ENCODE measurements at places on chromosomes 4 and X.
A peak's percentile ranks its signal among the peaks of the same experiment; 100 is the strongest.

DNA sequence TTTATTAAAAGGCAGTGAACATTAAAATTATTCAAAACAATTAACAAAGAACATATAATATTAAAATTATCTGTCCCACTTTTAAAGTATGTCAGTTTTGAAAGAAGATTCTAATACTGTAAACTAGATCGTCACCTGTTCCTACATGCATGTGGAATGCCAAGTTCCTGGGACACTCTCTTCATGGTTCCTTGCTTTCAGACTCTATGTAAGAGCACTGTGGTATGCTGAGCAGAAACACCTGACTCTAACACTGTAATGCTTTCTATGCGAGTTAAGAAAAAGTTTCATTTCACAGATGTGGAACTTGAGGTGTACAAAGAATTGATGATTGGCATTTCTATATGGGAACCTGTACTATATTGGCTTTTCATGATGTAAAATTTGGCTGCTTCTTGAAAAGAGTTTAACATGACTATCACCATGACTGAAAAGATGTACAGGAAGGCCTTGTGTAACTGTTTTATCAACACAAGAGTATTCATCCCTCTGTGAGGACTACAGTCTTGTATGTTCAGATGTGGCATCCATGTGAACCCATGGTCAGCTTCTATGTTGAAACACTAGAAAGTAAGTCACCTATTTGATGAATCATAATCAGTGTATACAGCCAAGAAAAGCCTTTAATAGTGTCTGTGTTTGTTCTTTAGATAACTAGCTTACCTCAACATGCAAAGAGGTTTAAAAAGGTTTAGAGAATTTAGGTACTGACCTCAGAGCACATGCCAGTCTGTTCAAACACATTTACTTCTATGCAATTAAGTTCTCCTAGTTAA is 354.5 kb downstream of the ARHGAP24 start:
- DNase-seq: no peak

DNA sequence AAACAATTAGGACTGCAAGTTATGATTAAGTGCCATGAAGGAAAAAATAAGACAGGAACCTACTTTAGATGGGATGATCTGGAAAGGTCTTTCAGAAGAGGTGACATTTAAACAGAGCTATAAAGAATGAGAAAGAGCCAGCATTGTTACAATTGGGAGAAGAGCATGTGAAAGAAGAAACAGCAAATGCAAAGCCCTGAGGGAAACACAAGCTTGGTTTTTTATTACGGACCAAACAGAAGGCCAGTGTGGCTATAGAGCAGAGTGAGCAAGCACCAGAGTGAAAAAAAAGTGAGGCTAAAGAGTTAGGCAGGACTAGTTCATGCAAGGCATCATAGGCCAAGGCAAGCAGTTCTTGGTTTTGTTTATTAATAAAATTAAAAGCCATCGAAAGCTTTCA is 175.6 kb downstream of the RBMX2 start:
- no peak for DNase-seq

DNA sequence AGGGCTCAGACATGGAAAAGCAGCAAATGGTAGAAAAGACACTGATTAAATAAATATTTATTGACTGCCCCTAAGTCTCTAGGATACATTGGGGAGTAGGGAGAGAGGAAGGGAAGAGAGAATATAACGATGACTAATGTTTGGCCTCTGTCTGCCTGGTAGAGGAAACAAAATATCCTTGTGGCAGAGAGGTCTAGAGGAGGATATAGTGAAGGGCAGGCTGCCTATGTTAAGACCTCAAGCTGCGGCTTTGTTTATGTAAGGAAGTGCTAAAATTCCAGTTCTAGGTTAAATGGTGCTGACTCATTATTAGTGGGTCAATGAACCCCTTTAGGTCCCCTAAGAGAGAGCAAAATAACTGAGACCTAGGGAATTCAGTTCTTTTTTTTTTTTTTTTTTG is 427.3 kb upstream of the FTHL17 start:
- no peak for DNase-seq

GRCh38 chr4:1247864-1248244 is 1.1 kb downstream of the CTBP1 start:
- DNase-seq: no peak

DNA sequence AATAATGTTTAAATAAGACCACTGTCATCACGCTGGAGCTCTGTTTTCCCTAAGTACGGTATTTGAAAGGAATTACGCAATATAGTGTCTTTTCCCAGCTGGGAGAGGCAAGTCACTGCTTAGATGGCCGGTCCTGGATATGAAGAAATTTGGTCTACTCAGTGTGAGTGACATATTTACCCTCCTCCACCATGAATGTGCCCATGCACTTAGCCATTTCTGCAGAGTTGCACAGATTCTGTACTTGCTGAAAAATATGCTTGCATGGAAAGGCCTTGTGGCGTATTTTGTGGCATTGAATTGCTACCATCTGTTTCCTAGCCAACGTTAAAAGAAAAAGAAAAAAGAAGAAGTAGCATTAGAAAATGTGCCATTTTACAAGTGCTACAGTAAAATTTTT is 73.1 kb downstream of the ADGRL3 start:
- no peak for DNase-seq

GRCh38 chr4:75306506-75306905 is 207.7 kb downstream of the RCHY1 start:
- no peak for DNase-seq

DNA sequence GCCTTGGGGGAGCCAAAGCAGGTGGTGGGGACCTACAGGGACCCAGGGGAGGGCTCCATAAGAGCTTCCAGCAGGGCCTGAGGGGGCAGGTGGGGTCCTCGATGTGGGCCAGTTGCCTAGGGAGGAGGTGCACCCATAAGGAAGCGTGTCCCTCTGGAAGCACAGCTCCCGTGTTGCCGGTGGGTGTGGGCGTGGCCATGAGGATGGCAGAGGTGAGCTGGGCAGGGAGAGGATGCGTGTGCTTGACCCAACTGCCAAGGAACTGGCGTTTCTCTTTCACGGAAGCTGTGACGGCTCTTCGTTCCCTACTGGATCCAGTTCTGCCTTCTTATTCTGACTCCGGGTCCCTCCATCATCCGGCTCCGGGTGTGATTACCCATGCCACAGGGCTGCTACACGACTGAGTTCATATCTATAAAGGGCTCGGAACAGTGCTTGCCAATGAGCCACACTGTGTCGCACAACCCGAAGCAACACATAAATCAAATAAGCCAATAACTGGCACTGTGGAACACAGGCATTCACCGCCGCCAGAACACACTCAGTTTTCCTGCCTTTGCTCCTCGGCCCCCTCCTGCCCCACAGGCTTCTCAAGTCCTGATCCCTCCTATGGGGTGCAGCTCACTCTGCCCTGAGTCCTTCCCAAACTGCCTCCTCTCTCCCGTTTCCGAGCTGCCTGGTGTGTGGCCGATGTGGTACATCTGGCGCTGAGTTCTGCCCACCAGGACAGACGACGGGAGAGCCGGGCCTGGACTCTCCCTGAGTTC is 35.5 kb downstream of the RNF212 start:
- DNase-seq: no peak

GRCh38 chrX:124719060-124719459 is 372.7 kb downstream of the SH2D1A start:
- DNase-seq: peak; percentile 1

GRCh38 chrX:129318375-129318774 is 204.9 kb downstream of the SMARCA1 start:
- DNase-seq: peak; percentile 10

GRCh38 chr4:577499-578450 is 1.7 kb upstream of the TMEM271 start:
- DNase-seq: peak; percentile 12

DNA sequence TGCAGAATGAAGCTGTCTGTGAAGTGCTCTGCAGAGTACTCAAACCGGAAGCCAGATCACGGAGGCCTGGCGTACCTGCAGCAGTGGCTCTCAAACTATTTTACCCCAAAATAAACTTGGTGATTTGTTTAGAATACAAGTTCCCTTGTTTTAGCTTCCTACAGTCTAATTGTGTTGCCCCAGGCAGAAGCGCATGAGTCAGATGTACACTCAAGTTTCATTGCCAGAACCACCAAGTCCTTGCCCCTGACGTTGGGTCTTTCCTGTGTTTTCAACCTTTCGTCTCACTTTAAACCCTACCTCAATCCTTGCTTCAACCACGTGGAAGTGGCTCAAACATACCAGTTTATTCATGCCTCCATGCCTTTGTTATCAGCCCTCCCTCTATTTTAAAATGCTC is 66.2 kb upstream of the SLC7A11 start:
- no peak for DNase-seq

- DNase-seq: no peak
Observed at GRCh38 chrX:121389976-121390714, 342.7 kb downstream of the GLUD2 start.

DNA sequence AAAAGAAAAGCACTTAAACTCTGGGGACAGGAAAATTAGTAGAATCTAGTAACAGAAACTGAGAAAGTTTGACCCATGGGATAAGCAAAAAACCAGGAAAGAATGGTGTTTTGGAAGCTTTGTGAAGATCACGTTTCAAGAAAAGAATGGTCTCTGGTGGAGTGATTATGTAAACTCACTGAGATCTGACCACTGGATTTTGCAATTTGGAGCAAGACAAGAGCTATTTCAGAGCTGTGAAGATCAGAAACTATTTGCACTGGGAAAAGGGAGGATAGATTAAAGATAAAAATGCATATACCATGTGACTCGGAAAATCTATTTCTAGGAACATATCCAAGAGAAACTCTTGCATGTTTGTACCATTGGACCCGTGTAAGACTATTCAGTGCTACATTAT is 4.3 kb downstream of the TMPRSS11D start:
- DNase-seq: no peak
